ENCODE measurements at places on chromosomes 7 and 10. TPM values are rescaled to one million over a fixed set of nuclear protein-coding genes. Genes with fewer than 3 reads are reported as not detected.

DNA sequence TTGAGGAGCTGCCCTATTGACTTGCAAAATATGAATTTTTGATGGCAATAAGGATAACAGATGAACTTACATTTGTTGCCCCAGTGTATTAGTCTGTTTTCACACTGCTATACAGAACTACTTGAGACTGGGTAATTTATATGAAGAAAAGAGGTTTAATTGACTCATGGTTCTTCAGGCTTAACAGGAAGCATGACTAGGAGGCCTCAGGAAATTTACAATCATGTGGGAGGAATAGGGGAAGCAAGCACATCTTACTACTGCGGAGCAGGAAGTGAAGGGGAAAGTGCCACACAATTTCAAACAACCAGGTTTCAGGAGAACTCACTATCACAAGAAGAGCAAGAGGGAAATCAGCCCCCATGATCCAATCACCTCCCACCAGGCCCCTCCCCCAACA is 57.9 kb downstream of the ZNF22 start:
- no peak for ATAC-seq

DNA sequence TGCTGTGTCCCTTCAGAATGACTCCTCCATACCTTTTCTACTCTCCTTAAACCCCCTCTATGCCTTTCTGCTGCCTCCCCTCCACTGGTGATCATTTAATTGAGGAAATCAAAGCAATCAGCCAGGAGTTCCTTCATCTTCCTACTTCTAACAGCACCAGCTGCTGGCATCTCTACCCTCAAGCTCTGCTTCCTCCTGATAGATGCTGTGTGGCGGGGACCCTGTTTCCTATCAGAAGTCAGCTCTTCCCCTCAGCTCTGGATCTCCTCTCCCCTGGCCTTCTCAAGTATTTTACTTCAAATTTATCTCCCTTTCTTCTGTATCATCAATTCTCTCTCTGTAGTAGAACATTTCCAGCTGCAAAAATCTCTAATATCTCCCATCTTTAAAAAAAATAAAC is 183.7 kb downstream of the ELMO1 start:
- ATAC-seq = no peak

- no peak for ATAC-seq
Measured at GRCh38 chr7:11319491-11320274, 346.0 kb downstream of the PHF14 start.

DNA sequence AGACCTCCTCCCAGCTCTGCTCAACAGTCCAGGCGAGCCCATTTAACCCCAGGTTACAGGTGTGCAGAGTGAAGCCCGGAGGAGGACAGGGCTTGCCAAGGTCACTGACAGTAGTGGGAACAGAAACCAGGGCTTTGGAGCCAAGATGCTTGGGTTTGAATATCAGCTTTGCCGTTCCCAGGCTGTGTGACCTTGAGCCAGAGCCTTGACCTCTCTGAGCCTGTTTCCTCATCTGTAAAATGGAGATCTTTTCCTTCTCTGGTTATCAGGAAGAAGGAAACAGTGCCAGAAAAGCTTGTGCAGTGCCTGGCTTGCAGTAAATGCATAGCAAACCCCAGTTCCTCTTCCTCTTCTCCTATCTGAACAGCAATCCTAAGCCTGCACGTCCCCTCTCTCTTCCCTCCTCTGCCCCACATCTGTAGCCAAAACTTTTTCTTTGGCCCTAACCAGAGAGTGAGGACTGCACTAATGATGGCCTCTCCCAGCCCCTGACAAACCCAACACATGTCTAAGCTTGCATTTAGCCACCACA is 21.4 kb upstream of the MLXIPL start:
- no peak for ATAC-seq

DNA sequence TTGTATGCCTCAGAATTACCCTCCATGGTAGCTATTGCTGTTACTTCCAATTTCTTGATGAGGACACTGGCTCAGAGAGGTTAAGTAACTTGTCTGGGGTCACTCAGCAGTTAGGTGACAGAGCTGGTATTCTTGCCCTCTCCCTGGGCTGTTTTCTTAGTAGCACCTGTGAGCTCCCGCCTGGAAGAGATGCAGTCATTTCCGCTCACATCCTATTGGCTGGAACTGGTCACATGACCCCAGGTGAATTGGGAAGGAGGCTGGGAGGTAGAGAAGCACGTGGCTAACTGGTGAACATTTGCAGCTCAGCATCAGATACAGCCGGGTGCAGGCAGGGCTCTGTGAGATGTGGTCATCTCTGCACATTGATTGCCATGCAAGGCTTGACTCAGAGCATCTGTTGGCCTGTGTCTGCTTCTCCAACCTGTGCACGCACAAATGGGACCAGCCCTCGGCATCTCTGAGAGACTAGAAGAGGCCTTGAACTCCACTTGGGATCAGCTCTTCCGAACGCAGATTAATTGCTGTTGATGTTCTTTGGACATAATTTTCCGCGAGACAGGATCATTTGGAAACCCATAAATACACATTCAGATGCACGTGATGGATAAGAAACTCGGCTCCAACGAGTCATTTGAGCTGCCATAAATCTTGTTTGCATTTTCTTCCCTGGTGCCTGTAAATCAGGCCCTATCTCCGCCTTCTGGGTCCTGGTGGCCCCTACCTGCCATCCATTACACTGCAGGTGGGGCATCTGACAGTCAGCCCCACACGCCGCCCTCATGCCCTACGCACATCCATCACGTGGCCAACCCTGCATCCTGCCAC is 42.8 kb downstream of the MYL10 start:
- peak; percentile 99 for ATAC-seq

SHLD2 gene
- total RNA-seq = 12.1 TPM

LAMB1 gene
- total RNA-seq = 552 TPM

AGAP4 gene
- total RNA-seq = 10.0 TPM

CCL24 gene
- total RNA-seq = not detected

C7orf57 gene
- not detected for total RNA-seq

All from motor neuron (in vitro differentiated cells).